ENCODE measurements at places on chromosomes 2 and 18.

DNA sequence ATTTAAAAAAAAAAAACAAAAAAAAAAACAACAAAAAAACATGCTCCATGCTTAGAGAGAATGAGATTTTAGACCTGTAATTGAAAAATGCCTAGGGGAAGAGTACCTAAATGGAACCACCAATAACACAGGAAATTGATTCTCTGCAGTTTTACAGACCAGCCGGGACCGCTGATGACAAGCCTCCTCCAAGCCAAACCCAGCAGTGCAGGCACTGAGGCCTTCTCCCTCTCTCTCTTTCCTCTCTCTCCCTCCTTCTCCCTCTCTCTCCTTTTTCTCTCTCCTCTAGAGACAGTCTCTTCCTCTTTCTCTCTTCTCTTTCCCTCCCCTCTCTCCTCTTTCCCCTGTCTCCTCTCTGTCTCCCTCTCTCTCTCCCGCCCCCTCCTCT lies 228.8 kb upstream of the COPS8 start:
- DNase-seq: no peak

DNA sequence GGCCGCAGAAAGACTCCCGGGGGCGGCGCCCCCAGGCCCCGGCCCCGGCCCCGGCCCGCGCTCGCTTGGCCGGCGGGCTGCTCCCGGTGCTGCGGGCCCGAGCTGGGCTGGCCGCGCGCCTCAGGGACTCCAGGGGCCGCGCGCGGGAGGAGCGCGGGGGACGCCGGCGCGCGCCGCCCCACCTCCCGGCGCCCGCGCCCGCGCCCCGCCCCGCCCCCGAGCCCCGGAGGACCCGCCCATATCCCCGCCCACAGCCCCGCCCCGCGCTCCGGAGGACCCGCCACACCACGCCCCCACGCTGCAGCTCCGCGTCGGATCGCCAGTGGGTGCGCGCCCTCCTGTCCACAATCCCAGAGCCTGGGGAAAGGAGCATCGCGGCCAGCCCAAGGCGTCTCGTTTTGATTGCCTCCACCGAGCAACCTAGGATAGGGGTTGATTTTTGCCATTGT lies at the start of gene PARD6G:
PARD6G (minus strand) TSS at position 122 of the 449 bp plus-strand sequence. CDS start 166 bp downstream, outside the sequence.
- peak; percentile 86 for DNase-seq

GRCh38 chr2:60544062-60544461 lies 9.4 kb downstream of the BCL11A start:
- DNase-seq: no peak

DNA sequence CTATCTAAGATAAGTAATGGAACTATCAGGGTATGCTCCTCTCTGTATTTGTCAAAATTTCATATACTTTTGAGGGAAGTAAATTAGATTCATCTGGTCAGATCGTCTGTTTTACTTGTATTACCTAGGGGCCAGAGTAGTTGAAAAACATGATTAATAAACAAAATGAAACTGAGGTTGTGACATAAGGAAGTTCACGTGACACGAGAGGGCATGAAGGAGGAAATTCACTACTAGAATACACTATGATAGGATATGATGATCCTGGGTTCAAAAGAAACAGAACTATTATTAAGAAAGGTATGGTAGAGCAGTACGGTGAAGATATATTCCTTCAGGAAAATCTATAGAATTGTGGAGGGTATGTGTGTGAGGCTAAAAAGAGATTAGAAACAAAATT lies 58.4 kb upstream of the SPAG16 start:
- DNase-seq: no peak

DNA sequence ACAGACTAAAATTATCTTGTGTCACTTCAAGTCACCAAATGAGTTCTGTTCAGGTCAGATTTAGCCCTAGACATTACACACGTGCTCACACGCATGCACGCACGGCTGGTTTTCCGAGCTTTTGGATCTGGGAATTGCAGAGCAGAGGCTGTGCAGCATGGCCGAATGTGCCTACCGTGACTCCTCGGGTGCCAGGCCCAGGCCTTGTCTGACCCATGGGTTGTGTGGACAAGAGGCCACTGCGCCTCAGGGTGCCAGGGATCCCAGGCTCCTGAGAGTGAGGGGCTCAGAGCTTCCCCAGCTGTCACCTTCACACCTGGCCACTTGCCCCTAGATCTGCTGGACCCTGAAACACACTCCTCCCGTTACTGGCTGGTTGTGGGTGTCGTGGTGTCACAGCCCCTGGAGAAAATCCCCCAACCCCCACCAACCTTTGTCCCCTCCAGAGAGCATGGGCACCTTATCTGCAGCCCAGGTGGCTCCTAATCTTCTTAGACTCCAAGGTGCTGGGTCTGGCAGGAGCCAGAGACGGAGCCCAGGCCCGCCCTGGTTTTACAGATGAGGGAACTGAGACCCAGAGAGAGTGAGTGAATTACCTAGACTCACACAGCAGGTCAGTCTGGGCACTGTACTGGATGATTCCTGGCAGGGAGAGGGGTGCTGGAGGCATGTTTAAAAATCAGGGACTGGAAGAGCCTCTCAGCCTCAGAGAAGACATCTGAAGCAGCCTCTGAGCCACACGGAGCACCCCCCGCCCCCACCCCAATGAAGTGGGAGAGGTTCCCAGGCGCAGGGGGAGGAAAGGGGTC lies 56.8 kb downstream of the ATOH8 start:
- DNase-seq: no peak

- DNase-seq: no peak
Measured at GRCh38 chr2:174632841-174633622, 35.4 kb upstream of the WIPF1 start.

DNA sequence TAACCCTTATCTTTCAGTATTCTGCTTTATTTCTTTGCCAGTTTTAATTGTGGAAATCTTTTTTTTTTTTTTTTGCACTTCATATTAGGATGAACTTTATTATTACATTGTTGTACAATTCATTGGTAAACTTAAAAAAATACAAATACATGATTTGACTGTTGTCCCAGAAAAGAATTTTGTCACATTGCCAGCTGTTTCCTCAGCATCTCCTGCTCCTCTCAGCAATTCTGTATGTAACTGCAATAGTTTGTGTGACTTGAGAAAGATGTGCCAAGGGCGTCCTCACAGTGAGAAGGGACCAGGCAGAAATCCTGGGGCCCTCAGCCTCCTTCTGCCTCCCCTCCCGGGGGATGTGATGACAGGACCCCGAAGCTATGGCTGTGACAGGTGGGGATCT lies 254.4 kb downstream of the NBAS start:
- no peak for DNase-seq

DNA sequence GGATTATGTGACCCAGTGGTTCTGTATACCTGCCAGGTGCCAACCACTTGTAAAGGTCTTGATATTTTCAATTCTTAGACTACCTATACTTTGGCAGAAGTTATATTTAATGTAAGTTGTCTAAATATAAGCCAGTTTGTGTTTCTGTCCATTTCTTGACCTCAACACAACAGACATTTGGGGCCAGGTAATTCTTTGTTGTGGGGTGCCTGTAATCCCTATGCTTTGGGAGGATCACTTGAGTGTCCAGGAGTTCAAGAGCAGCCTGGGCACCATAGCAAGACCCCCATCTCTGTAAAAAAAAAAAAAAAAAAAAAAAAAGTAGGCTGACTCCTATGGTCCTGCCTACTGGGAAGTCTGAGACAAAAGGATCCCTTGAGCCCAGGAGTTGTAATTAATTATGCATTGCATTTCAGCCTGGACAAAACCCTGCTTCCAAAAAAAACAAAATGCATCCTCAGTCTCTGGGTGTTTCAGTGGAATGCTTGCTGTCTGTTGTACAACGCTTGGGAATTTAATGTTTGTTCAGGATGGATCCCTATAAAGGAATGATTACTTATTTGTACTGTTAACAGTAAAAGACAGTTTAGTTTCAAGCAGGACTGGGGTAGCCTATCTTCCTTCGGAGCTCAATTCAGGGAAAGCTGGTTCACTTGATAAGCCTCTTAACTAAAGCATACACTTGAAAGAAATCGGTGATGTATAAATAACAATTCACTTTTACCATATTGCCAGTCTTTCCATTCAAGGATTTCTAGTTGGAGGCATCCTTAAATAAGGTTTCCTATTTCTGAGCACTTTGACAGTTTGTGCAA lies 3.4 kb downstream of the RPS27A start:
- DNase-seq: no peak

- DNase-seq: no peak
Measured at GRCh38 chr2:18664421-18664820, 75.1 kb upstream of the NT5C1B start.

DNA sequence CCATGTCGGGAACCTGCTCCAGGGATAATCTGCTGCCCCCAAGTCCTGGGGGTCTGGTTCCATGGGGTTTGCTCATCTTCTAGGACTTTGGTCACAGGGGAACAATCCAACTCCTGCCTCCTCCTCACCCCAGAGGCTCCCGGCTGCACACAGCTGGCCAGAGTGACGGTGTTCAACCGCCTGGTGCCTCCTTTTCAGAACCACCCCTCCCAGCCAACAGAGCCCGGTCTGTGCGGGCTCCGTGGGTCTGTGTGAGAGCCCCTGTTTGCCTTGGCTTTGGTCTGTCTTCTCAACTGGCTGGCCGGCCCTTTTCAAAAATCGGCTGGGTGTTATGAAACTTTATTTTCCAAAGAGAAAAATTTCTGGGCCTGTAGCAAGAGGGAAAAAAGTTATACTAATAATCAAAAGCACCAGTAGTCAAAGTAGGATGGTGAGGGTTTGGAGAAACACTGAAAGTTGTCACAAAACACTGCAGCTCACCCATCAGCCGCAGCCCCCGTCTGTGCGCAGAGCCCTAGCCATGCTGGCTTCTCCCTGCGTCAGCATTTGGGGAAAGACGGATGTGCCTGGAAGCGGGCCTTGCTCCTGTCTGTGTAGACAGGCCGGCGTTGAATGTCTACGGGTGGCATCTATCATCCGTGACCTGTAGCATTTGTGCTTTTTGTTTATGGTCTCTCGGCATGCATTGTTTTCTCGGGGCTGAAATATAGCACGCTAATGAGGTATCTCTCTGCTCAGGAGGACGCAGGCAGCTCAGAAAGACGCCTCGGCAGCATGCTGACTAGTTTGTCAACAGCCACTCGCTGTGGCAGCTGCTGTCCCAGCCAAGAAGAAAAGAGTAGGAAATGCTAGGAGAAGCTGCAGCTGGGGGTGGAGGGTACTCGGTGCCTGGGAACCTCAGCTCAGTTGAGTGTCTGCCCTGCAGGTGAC lies 138.6 kb downstream of the GLI2 start:
- DNase-seq: no peak

GRCh38 chr2:104774631-104775030 lies 79.3 kb upstream of the POU3F3 start:
- no peak for DNase-seq

GRCh38 chr2:197072533-197072932 lies 146.0 kb upstream of the PGAP1 start:
- DNase-seq: no peak

DNA sequence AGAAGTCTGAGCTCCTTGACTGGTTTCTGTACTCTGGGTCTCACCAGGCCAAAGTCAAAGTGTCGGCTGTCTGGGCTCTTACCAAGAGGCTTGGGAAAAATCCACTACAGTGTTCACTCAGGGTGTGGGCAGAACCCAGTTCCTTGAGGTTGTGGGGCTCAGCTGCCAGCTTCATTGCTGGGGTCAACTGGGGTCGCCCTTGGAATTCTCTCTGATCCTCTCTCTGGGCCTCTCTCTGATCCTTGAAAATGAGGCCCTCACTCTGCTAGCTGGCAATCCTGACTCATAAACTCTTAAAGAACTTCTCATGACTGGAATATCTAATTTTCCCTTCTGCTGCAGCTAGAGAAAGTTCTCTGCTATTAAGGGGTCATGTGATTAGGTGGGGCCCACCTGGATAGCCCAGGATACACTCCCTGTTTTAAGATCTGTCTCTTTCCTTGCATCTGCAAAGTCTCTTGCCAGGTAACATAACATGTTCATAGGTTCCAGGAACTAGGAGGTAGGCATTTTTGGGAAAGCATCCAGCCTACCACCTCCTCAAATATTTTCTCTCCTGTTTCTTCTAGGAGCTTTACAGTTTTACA lies 66.3 kb downstream of the SP110 start:
- no peak for DNase-seq

DNA sequence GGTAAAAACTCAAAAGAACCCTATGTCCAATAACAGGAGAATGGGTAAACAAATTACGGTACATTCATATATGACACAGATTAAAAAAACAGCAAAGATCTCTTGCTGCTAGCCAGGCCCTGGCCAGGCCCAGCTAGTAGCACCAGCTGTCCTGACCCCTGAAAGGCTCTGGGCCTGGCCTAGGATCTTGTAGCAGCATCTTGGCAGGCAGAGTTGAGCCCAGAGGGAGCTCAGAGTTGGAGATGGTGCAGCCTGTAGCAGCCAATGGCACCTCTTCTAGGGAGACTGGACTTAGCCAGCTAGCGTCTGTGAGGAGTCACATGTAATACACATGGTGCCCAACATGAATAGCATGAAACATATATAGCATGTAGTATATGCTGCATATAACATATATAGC lies 69.1 kb downstream of the HS6ST1 start:
- no peak for DNase-seq

GRCh38 chr2:240599141-240599583 lies 12.6 kb downstream of the CAPN10 start:
- DNase-seq: no peak

- no peak for DNase-seq
Measured at GRCh38 chr18:45481821-45482220, 133.5 kb upstream of the SLC14A2 start.

DNA sequence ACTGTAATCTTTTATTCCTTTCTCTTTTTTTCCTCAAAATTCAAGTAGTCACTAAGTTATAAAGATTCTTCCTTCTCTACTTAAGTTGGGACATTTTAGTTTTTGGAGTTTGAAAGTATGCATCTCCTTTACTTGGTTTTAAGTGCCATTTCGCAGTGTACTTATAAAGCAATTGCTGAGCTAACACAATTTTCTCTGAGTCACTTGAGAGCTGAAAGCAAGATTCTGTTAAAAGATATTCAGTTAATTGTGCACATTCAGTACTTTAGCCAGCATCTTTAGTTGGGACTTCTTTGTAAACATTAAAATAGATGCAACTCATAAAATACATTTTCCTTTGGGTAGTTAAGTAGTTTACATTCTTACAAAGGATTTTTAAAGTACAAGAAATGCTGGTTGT lies 136.0 kb downstream of the GFPT1 start:
- DNase-seq: no peak

DNA sequence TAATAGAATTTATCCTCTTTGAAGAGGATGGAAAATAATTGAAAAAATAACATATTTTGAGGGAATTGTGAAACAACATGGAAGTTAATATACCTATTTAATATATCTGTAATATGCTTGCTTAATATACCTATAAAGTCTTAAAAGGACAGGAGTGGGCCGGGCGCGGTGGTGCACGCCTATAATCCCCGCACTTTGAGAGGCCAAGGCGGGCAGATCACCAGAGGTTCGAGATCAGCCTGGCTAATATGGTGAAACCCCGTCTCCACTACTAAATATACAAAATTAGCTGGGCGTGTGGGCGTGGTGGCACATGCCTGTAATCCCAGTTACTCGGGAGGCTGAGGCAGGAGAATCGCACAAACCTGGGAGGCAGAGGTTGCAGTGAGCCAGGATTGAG lies 254.9 kb downstream of the TMX3 start:
- DNase-seq: no peak

DNA sequence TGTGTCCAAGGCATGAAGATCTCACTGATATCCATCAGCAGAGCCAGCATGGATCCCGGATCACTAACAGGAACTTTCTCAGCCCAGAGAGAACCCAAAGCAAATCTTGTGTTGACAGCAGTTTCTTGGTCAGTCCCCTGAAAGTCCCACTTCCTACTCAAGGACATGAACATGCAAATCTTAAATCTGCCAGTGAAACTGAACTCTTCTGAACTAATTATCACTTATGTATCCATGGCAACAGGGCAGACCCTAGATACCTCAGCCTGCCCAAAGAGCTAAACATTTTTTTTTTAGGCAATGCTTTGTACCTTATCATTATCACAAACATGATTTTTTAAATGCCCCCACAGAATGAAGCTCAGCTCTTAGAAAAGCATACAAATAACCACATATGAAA lies 127.8 kb upstream of the DDX18 start:
- DNase-seq: no peak

GRCh38 chr18:10530002-10530401 lies 4.2 kb downstream of the NAPG start:
- no peak for DNase-seq
